ENCODE measurements at places on chromosomes 1 and 21.

DNA sequence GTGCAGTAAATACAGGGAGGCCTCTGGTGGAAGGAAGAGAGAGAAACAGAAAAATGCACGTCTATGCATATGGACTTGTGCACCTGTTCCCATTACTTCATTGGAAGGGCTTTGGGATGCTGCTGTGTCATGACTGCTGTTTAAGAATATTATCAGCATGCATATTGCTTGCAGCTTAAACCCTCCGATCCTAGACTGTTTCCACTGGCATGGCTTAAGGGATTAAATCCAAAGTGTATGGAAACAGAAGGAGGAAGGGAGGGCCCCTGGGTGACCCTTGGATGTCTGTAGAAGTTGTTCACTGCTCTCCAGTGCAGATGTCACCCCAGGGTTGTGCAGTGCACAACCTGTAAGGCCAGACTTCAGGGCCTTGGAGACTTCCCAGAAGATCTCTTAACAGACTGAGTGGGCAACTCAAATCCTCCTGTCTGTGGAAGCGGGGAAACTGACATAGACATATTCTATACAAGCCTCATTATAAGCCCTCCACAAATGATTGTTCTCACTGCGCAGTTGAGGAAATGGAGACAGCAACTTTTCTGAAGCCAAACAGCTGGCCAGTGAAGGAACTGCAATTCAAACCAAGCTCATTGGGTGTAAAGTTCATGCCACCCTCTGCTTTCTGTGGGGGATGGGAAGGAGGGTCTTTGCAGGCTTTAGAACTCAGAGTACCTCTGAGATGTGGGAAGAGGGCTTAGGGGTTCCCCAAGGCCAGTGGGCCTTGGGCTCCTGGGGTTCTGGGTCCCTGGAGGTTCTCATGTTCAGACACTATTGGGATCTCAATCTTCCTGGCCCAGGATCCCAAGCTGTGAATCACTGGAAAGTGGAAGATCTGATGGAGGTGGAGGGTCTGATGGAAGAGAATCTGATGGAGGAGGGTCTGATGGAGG lies 73.8 kb downstream of the UMODL1 start:
- no peak for DNase-seq

DNA sequence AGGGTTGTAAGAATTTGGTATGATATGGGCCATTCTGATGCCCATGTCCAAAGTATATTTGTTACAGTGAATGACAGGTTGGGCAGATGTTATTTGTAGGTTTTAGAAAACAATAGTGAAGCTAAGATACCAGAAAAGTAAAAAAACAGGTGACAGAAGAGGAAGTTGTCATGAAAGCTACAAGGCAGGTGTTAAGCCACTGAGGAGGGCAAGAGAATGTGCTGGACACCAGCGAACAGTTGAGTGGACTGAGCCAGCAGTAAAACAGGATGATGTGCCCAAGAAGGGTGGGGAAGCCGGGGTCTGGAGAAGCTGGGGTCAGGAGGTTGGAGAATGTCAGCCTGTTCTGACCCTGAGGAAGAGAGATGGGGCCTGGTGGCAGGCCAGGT lies 83.3 kb downstream of the DTL start:
- DNase-seq, result no peak

DNA sequence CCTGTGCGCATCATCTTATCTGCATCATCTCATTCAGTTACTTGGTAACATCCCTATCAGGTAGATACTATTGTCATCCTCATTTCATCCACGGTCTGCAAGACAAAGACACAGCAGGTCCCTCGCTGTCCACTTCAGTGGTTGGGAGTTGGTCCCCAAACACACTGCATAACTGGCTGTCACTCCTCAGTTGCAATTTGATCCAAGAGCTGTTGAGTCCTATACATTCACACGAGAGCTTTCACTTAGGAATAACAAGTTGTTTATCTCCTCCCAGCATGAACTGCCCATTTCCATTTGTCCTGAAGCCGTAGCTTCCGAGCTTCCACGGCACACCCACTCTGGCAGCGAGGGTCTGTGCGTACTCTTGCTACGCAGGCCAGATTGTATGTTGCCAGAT lies 472.0 kb downstream of the CAMTA1 start:
- no peak for DNase-seq

GRCh38 chr21:42542596-42542995 lies 28.9 kb downstream of the SLC37A1 start:
- no peak for DNase-seq

- DNase-seq, result no peak
Observed at GRCh38 chr1:163082971-163083370, 13.8 kb downstream of the RGS4 start.

- DNase-seq, result no peak
Observed at GRCh38 chr1:87330885-87331364, 2.2 kb downstream of the LMO4 start.

- no peak for DNase-seq
Observed at GRCh38 chr1:74452035-74452434, 60.4 kb downstream of the LRRC53 start.

DNA sequence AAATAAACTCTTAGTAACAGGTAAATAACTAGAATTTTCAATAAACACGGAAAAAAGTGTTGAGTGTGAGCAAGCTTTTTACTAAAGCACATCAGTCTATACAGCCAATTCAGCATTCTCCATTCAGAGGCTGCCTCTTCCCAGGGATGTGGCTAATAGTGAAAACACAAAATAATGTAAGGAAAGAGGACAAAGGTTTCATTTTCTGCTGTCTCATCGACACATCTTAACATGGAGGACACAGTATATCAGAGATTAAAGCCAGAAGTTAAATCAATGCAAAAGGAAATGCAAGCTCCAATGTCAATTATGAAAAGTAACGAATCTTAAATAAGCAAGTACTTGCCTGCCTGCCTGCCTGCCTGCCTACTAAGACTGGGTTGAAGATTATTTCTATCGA lies 43.2 kb downstream of the LUZP1 start:
- no peak for DNase-seq

GRCh38 chr1:5649795-5650194 lies 342.4 kb downstream of the NPHP4 start:
- no peak for DNase-seq

DNA sequence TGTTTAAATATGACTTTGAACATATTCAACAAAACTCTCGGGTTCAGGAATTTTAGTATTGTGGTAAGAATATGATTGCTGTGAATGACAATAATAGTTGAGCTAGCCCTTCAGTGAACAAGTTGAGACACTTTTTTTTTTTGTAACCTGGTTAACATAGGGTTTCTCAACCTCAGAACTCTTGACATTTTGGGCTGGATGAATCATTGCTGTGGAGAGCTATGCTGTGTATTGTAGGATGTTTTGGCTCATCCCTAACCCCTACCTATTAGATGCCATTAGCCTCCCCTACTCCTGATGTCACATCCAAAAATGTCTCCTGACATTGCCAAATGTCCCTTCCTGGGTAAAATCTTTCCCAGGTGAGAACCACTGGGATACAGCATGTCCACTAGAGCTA lies 113.7 kb downstream of the RUNX1 start:
- no peak for DNase-seq

- DNase-seq, result no peak
Observed at GRCh38 chr1:162177126-162177525, 107.6 kb downstream of the NOS1AP start.

GRCh38 chr21:38433471-38433870 lies 64.8 kb downstream of the ERG start:
- DNase-seq, result no peak

- DNase-seq, result no peak
Observed at GRCh38 chr21:45800339-45801080, 157.0 kb downstream of the PCBP3 start.

DNA sequence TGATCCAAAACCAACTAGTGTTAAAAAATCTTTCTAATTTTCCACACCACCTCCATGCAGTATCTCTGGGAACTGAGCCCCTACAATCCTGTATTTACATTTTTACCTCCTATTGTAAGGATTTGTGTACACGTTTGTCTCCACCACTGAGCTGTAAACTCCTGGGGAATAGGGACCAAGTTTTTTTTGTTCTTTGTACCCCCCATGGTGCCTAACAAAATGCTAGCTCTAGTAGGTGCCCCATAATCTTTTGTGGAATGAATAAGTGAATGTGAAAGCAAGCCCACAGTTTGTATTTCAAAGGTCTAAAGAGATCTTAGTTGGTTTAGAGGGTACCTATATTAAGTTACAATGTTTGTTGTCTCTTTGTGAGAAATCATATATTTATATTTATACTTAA lies 879 bp upstream of the WLS start:
- DNase-seq, result no peak

- DNase-seq, result no peak
Observed at GRCh38 chr1:100387657-100388350, 35.5 kb downstream of the CDC14A start.

GRCh38 chr1:61123326-61123725 lies 41.0 kb downstream of the NFIA start:
- no peak for DNase-seq

DNA sequence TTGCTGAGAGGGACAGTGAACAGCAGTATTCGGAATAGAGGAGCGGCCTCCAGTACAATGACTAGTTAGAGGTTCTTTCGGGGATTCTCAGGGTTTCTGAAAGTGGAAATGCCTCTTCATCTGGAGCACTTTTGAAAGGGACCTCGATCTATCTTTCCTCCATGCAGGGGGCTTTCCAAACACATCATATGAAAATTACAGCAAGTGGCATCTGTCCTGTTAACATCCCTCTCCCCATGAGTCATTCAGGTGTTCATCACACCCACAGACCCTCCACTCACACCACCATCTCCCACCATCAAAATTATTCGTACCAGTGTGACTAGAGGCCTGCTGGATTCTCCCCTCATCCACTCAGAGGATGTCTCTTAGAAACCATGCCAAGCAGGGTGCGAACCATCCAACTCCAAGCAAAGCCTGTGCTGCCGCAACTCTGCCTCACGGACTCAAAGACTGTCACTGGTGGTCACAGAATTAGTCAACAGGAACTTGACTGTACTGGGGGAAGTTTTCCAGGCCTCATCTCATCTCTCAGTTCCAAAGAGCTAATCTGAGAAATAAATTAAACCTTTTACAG lies 211.1 kb downstream of the MRPL39 start:
- no peak for DNase-seq

DNA sequence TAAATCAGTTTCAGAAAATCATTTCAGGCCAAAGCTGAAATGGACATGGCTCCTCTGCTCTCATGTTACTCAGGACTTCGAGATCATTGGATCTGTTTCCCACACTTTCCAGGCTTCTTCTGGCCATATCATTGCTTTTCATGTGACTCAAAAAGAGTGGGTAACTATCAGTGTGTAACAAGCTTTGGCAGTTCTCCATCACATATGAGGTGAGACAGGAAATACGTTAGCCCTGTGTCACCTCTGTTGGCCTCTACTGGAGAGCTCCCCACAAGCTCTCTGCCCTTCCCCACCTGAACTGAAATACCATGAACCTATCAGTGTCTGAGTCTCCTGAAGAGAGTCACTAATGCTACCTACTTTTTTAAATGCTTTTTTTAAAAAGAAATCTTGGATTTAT lies 128.2 kb downstream of the LBR start:
- DNase-seq, result no peak

DNA sequence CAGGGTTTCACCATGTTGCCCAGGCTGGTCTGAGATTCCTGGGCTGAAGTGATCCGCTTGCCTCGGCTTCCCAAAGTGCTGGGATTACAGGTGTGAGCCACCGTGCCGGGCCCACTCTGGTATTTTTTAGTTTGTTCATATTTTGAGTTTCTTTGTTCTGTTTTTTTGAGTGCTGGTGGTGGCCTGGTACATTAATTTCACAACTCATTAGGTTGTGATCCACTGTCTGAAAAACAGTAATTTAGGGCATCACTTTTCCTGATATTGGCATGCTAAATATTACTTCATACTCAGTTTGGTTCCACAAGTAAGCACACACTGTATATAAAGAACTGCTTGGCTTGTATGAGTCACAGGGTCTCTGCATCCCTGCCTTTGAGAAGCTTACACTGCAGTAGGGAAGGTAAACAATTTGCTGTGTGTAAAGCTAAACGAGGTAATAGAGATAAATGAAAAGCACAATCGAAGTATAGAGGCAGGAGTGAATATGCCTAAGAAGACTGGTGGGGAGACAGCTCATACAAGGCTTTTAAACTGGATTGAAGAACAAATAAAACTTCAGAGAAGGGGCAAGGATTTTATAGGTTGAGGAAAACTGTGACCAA lies 7.7 kb downstream of the SNX27 start:
- no peak for DNase-seq

- DNase-seq, result no peak
Observed at GRCh38 chr1:179860652-179861051, 17.0 kb downstream of the TOR1AIP2 start.

DNA sequence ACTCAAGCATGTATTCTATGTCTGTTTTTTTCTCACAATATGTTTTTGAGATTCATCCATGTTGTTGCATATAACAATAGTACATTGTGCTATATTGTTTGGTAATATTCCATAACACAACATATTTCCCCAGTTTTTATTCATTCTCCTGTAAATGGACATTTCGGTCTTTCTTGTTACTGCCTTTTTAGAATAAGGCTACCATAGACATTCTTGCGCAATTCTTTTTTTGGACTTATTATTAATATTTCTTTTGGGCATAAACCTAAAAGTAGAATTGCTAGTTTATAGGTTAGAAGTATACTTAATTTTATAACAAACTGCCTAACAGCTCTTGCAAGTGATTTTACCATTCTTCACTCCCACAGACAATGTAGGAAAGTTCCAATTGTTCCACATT lies 573.0 kb downstream of the ADGRL2 start:
- no peak for DNase-seq

DNA sequence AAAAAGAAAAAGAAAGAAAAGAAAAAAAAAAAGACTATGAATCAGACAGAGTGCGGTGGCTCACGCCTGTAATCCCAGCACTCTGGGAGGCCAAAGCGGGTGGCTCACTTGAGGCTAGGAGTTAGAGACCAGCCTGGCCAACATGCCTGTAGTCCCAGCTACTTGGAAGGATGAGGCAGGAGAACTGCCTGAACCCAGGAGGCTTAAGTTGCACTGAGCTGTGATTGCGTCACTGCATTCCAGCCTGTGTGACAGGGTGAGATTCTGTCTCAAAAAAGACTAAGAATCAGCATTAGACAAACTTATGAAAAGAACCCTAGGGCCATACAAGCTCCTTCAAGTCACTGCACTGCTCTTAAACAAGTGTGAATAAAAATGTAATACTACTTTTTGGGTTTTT lies 16.9 kb downstream of the PSMB4 start:
- no peak for DNase-seq

GRCh38 chr1:59565611-59566410 lies 248.9 kb upstream of the HOOK1 start:
- DNase-seq, result no peak

GRCh38 chr1:17009706-17010105 lies 2.0 kb downstream of the ATP13A2 start:
- no peak for DNase-seq

DNA sequence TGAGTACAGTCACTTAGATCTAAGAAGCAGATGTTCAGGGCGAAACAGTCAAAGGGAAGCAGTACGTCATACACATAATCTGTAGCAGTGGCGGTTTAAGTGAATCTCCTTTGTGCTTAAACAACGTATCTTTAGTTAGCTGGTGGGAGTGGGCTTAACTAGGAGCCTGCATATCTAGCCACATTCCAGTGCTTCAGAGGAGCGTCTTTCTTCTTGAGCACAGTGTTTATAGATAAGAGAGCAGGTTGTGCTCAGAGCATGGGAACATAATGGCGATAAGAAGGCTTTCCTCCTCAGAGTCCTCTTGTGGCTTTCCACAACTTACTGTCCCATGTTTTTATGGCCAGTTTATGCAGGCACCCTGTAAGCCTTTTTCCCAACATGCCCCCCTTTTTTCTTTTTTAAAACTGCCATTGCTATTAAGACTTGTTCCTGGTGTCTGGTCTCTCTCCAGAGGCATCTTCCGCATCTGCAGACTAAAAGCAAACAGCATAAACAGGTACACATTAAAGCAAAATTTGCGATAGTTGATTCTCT lies 3.2 kb downstream of the DAP3 start:
- DNase-seq, result no peak

GRCh38 chr1:39896909-39897685 lies 4.6 kb downstream of the MYCL start:
- DNase-seq, result no peak

Data from omental fat pad (tissue), 4 donors.